ENCODE measurements at places on chromosomes 12 and 14. TPM values are rescaled to one million over a fixed set of nuclear protein-coding genes. Genes with fewer than 3 reads are reported as not detected.

The REP15 gene
- total RNA-seq, result 1.5 TPM

- no peak overlapping the region for H3K4me3 ChIP-seq
- H3K27me3 ChIP-seq, result no peaks in the 10 kb centered on the region
- H3K27ac ChIP-seq, result no peak overlapping the region
- H3K36me3 ChIP-seq, result no peaks in the 10 kb centered on the region
Observed at GRCh38 chr12:94140556-94140955, 7.8 kb upstream of the PLXNC1 start.

The NPAS3 gene
- 11.4 TPM for total RNA-seq

GRCh38 chr12:27730097-27730588 is 19.5 kb downstream of the MRPS35 start:
- H3K4me3 ChIP-seq, result no peak overlapping the region
- no peaks in the 10 kb centered on the region for H3K36me3 ChIP-seq
- DNase-seq, result no peak
- H3K27ac ChIP-seq, result no peak overlapping the region
- no peaks in the 10 kb centered on the region for H3K27me3 ChIP-seq

GRCh38 chr14:65834051-65834450 is 421.5 kb downstream of the FUT8 start:
- no peaks in the 10 kb centered on the region for H3K36me3 ChIP-seq
- DNase-seq, result no peak

DNA sequence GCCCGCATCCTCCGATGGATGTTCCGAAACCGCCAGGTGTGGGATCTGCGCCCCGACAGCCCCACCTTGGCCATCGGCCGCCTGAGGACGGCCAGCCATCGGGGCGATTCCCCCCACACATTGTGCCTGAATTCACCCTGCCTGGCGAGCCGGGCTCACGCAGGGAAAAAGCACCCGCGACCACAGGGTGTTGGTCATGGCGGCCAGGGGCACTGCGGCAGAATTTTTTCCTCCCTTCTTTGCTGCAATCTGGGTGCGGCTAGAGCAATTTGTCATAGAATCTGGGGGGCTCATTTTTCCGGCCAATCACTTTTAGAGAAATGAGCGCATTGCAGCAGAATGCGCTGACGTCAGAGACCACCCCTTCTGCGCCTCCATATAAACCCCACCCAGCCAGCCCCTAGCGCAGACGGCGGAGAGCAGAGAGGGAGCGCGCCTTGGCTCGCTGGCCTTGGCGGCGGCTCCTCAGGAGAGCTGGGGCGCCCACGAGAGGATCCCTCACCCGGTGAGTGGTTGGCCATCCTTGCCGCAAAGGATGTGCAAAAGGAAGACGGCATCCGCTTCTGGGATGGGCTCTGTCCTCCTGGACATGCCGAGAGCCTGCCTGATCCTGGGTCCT is at the start of gene MEG3:
MEG3 (plus strand) TSS at position 406 of the 619 bp plus-strand sequence.
- no peaks in the 10 kb centered on the region for H3K36me3 ChIP-seq
- DNase-seq, result peak; percentile 80
- H3K27ac ChIP-seq, result peak within 1 kb of the TSS; percentile 72
- peak within 1 kb of the TSS; percentile 49 for H3K4me3 ChIP-seq
- no peaks in the 10 kb centered on the region for H3K27me3 ChIP-seq
- H3K4me1 ChIP-seq, result peaks cover 2% of the 10 kb centered on the region

GRCh38 chr12:104291867-104292524 is 11.5 kb upstream of the EID3 start:
- no peaks in the 10 kb centered on the region for H3K36me3 ChIP-seq
- H3K4me3 ChIP-seq, result no peak overlapping the region
- H3K4me1 ChIP-seq, result peaks cover 10% of the 10 kb centered on the region

The CEP170B gene
- 3.0 TPM for total RNA-seq

DNA sequence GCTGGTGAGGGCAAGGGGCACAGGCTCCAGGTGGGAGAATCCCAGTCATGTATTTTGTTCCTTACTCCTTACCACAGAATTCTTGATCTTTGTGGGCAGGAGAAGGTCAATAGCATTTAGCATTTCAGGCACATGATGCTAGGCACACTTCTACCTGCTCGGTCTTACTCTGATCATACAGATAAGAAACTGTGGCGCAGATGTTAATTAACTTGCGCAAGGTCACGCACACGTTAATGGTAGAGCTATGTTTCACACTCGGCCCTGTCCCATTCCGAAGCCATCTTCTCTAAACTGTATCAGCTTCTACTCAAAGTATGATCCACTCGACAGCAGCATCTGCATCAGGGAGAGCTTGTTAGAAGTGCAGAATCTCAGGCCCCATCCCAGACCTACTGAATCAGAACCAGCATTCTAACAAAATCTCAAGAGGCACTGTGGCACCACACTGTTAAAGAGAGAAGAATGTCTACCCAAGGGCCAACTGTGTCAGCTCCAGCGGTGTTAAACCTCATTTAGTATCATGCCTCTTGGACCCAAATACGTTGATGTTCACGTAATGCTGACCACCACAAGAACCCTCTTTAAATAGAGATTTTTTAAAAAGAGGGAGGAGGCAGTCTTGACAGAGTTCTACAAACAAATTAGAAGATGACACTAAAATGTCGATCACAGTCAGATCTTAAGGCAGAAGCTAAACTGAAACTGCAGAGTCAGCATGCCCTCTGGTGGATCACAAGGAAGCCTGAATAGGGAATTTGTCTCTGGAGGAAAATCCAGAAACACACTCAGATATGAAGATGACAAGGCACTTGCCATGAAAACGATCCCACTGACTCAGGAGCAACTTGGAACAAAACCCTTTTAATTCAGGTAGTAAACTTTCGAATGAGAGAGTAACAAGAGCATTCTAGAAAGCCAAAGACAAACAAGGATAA is 7.3 kb downstream of the STXBP6 start:
- H3K27ac ChIP-seq, result no peak overlapping the region
- H3K27me3 ChIP-seq, result no peaks in the 10 kb centered on the region
- DNase-seq, result no peak
- no peaks in the 10 kb centered on the region for H3K4me1 ChIP-seq

GRCh38 chr12:27385766-27386564 is 53.3 kb downstream of the BMAL2 start:
- H3K27ac ChIP-seq, result no peak overlapping the region
- no peak for DNase-seq
- H3K27me3 ChIP-seq, result no peaks in the 10 kb centered on the region
- no peak overlapping the region for H3K4me3 ChIP-seq
- H3K36me3 ChIP-seq, result no peaks in the 10 kb centered on the region

GRCh38 chr12:52210186-52210924 is 18.5 kb upstream of the KRT80 start:
- H3K4me1 ChIP-seq, result no peaks in the 10 kb centered on the region
- no peak overlapping the region for H3K27ac ChIP-seq
- H3K36me3 ChIP-seq, result no peaks in the 10 kb centered on the region
- peak; percentile 24 for DNase-seq

- no peak overlapping the region for H3K4me3 ChIP-seq
- H3K27ac ChIP-seq, result no peak overlapping the region
- no peaks in the 10 kb centered on the region for H3K27me3 ChIP-seq
- no peak for DNase-seq
Observed at GRCh38 chr14:51962711-51963110, 26.6 kb upstream of the RTRAF start.

The EML1 gene
- 7.9 TPM for total RNA-seq

DNA sequence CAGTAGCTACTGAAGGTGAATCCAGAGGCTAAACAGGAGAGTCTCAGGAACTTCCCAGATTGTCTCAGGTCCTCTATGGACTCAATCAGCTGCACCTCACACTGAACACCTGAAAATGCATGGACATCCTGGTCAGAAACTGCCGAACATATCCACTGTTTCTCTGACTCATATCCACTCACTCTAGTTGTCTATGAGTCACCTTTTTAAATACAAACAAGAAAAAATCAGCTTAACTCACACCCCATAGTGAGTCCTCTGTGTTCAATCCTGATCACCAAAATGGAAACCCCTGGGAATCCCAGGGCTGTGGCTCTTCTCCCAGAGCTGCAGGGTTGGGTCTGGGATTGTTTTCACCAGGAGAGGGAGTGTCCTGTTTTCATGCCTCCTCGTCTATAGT is 556.7 kb downstream of the TMEM121 start:
- H3K4me3 ChIP-seq, result no peak overlapping the region
- no peak for DNase-seq
- no peaks in the 10 kb centered on the region for H3K4me1 ChIP-seq
- no peaks in the 10 kb centered on the region for H3K27me3 ChIP-seq

The MAGOHB gene
- total RNA-seq, result 8.5 TPM

Measured in ovary (tissue), 10 donors.